ENCODE measurements at places on chromosomes 3 and 15. TPM values are rescaled to one million over a fixed set of nuclear protein-coding genes. Genes with fewer than 3 reads are reported as not detected.
A peak's percentile ranks its signal among the peaks of the same experiment; 100 is the strongest.

- no peak overlapping the region for H3K27ac ChIP-seq
- H3K36me3 ChIP-seq, result no peaks in the 10 kb centered on the region
- H3K4me1 ChIP-seq, result peaks cover 11% of the 10 kb centered on the region
- H3K27me3 ChIP-seq, result no peaks in the 10 kb centered on the region
- no peak overlapping the region for H3K4me3 ChIP-seq
- DNase-seq, result no peak
These were observed 3.3 kb upstream of the USP4 start for GRCh38 chr3:49343163-49343562.

DNA sequence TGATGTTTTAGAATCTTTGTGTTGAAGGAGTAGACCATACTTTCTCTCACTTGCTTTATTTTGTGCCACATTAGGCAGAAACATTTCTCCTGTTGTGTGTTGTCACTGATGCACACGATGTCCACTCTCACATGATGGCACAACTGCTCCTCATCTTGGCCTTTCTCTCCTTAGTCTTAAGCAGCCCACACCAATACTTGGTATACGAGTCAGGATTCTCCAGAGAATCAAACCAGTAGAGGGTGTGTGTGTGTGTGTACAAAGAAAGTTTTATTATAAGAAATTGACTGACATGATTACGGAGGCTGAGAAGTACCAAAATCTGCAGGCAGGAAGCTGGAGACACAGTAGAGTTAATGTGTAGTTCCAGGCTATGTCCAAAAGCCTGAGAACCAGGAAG lies 187.1 kb downstream of the ALCAM start:
- H3K4me3 ChIP-seq, result no peak overlapping the region
- H3K4me1 ChIP-seq, result no peaks in the 10 kb centered on the region
- DNase-seq, result no peak
- no peaks in the 10 kb centered on the region for H3K27me3 ChIP-seq
- H3K36me3 ChIP-seq, result peaks cover 21% of the 10 kb centered on the region

DNA sequence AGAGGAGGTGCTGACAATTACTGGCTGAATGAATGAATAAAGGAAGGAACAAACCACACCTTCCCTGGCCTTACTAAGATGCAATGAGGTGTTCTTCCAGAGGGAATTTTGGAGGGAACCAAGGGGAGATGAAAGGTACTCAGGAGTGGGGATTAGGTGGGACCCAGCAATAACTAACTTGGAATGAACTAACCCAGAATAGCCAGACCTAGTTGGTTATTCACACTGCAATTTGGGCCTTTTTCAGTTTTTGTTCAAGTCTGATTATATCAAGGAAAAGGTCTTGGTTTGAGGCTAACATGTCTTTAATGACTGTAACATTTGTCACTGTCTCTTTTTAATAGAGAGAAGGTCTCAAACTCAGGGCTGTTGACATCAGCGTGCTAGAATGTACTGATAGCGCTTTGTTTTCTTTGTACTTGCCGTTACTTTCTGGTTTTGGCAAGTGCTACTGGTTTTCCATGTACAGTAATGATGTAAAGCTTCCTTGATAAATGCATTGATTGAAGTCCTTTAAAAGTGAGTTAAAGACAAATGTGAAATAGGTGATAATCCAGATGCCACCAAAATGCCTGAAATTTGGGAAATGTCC lies 3.2 kb upstream of the PLXND1 start:
- H3K4me1 ChIP-seq, result peaks cover 18% of the 10 kb centered on the region
- no peaks in the 10 kb centered on the region for H3K27me3 ChIP-seq
- peak overlapping the region; percentile 79 for H3K27ac ChIP-seq
- no peak for DNase-seq

- no peak overlapping the region for H3K27ac ChIP-seq
- H3K36me3 ChIP-seq, result no peaks in the 10 kb centered on the region
- no peak overlapping the region for H3K4me3 ChIP-seq
- no peak for DNase-seq
- no peaks in the 10 kb centered on the region for H3K27me3 ChIP-seq
- peaks cover 5% of the 10 kb centered on the region for H3K4me1 ChIP-seq
These were observed 92.4 kb downstream of the MB21D2 start for GRCh38 chr3:192825216-192825615.

DNA sequence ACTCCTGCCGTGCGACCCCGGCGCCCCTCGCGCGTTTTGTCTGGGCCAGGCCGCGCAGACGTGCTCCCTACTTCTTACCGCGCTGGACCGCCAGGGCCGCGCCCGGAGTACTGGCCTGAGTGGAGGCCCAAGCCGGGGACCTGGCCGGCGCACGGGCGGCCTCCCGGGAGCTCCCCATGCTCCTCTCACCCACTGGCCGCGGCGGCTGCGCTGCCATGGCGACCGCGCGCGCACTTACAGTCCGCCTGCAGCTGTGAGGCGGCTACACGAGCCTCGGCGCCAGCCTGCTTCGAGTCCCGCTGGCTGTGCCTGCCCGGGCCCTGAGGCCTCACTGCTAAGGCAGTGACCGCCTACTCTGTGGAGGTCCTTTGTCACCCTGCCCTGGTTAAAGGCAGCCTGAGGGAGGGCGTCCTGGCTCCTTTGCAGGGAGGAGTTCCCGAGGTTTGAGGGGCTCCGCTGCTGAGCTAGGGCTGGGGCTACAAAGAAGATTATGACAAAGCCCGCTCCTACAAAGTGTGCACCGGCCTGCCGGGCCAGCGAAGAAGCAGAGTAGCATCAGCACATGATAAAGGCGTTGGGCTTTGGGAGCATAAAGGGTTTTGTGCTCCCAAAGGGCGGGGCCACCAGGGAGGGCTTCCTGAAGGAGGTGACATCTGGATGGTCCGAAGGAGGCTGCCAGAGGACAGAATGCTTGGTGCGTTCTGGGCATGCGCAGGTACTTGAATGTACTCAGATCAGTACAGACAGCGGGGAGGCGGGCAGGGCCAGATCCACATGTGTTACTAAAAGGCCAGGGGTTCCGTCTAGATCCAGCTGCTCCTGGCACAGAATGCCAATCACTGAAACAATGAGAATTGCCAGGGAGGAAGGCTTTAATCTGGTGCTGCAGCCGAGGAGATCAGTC lies at the start of the genes LRRC34 and LRRIQ4:
TSS of gene LRRC34 (minus strand) at position 573 of the 904 bp plus-strand sequence. CDS start at position 217, 356 bp downstream.
TSS of gene LRRIQ4 (plus strand) at position 539 of the 904 bp plus-strand sequence. CDS start 9,052 bp downstream, outside the sequence.
- peaks cover 12% of the 10 kb centered on the region for H3K4me1 ChIP-seq
- DNase-seq, result peak; percentile 67

DNA sequence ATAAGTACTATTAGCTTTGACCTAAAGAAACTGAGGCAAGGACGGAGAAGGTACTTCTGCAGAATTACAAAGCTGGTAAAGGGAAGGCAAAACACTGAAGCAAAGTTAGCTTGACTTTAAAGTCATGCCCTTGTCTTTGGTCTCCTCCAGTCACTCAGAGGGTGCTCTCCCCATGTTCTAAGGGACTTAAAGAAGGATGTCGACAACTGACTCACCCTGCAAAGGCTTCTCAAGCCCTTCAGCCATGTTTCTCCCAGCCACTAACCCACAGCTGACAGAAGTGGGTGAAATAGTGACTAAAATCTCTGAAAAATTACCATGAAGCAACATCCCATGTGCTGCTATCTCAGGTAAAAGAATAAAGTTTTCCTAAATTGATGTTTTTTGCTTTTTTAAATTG lies 46.4 kb downstream of the SUCLG2 start:
- H3K36me3 ChIP-seq, result no peaks in the 10 kb centered on the region
- H3K4me3 ChIP-seq, result no peak overlapping the region
- H3K27ac ChIP-seq, result no peak overlapping the region
- no peak for DNase-seq

DNA sequence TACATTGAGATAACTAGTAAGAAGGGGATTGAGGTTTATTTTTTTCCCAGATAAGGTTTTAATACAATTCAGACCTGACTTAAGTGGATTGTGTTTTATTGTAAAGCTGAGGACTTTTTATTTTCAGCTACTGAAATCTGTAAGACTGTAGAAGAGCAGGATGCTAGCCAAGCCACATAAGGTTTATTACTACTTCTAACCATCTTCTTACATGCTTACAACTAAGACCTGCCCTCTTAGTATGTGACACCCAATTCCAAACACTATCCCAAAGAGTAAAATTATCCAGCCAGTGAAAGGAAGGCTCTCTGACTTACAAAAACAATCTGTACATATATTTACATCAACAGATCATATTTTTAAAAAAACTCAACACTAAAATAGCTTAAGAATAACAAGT lies 564.5 kb upstream of the NAALADL2 start:
- no peak for DNase-seq
- no peaks in the 10 kb centered on the region for H3K27me3 ChIP-seq
- no peaks in the 10 kb centered on the region for H3K4me1 ChIP-seq

- no peaks in the 10 kb centered on the region for H3K27me3 ChIP-seq
- no peak overlapping the region for H3K27ac ChIP-seq
- H3K36me3 ChIP-seq, result no peaks in the 10 kb centered on the region
- H3K4me1 ChIP-seq, result no peaks in the 10 kb centered on the region
- DNase-seq, result no peak
These were observed 173.3 kb upstream of the ICE2 start for GRCh38 chr15:60652245-60652644.

GRCh38 chr3:31876331-31876730 lies 104.7 kb downstream of the OSBPL10 start:
- no peak for DNase-seq
- H3K4me1 ChIP-seq, result no peaks in the 10 kb centered on the region
- H3K36me3 ChIP-seq, result no peaks in the 10 kb centered on the region
- no peak overlapping the region for H3K27ac ChIP-seq

DNA sequence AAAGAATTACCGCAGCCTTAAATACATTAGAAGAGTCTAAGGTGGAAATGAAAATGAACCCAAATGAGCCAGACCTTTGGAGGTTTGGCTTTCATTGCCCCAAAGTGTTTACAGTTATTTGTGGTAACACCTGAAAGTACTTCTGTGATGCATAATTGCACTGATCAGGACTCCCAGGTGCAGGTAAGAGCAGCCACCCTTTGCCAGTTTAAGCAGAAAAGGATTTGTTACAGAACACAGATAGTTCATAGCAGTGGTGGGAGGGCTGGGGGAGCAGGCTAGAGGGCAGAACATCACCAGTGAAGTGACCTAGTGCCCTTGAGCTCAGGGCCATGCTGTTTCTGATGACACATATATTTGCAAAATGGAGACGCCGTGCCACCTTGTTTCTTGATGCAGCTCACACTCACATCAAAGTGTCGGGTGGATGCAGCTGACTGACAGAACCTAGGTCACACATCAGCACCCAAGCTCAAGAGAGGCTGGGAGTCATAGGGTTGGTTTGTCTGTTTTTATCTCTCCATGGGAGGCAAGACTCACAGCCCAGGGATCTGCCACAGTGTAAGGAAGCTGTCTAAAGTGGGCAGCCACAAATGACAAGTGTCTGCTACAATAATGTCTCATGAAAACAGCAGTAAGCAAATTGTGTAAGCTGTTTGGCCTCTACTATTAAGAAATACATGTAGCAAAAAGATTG lies 49.1 kb downstream of the NEK11 start:
- H3K4me3 ChIP-seq, result no peak overlapping the region
- H3K36me3 ChIP-seq, result no peaks in the 10 kb centered on the region
- DNase-seq, result no peak
- no peaks in the 10 kb centered on the region for H3K27me3 ChIP-seq
- H3K4me1 ChIP-seq, result no peaks in the 10 kb centered on the region

DNA sequence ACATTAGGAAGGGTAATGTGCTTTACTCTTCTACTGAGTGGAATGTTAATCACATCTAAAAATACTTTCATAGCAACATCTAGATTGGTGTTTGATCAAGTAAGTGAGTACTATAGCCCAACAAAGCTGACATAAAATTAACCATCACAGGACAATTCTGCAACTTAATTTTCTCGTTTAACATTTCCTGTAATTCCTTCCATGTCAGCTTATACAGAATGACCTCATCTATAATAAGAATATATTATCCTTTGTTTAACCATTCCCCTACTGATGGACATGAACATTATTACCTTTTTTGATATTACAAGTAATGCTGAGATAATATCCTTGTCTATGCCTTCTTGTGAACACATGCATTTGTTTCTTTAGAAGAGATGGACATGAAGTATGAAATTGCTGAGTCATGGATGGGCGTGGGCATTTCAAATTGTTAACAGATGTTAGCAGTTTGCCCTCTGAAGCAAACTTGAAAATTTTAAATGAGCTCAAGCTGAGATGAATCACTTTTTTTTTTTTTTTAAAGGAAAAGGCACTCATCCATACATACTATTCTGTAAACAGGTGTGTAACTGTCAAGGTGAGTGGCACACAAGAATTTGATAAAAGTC lies 85.1 kb downstream of the OXNAD1 start:
- DNase-seq, result no peak
- H3K27ac ChIP-seq, result no peak overlapping the region
- H3K4me3 ChIP-seq, result no peak overlapping the region
- H3K27me3 ChIP-seq, result no peaks in the 10 kb centered on the region
- no peaks in the 10 kb centered on the region for H3K36me3 ChIP-seq

TGM4 gene
- not detected for total RNA-seq

PLSCR5 gene
- total RNA-seq, result not detected

HESX1 gene
- 0.17 TPM for total RNA-seq

ANKUB1 gene
- total RNA-seq, result not detected

OXNAD1 gene
- total RNA-seq, result 24.6 TPM

RARRES1 gene
- 0.92 TPM for total RNA-seq

MEIS2 gene
- total RNA-seq, result 10.9 TPM

NOX5 gene
- under 0.01 TPM for total RNA-seq

ZBBX gene
- not detected for total RNA-seq

GATA2 gene
- total RNA-seq, result 2.8 TPM

All from liver (tissue), 10 donors.